T-helper 9 cell (primary cell): ENCODE measurements at places on chromosomes 11 and 22.
A peak's percentile ranks its signal among the peaks of the same experiment; 100 is the strongest.

- DNase-seq: no peak
Measured at GRCh38 chr11:71488681-71489270, 35.8 kb downstream of the NADSYN1 start.

- peak; percentile 29 for DNase-seq
Measured at GRCh38 chr22:39526736-39527171, 5.8 kb downstream of the RPS19BP1 start.

DNA sequence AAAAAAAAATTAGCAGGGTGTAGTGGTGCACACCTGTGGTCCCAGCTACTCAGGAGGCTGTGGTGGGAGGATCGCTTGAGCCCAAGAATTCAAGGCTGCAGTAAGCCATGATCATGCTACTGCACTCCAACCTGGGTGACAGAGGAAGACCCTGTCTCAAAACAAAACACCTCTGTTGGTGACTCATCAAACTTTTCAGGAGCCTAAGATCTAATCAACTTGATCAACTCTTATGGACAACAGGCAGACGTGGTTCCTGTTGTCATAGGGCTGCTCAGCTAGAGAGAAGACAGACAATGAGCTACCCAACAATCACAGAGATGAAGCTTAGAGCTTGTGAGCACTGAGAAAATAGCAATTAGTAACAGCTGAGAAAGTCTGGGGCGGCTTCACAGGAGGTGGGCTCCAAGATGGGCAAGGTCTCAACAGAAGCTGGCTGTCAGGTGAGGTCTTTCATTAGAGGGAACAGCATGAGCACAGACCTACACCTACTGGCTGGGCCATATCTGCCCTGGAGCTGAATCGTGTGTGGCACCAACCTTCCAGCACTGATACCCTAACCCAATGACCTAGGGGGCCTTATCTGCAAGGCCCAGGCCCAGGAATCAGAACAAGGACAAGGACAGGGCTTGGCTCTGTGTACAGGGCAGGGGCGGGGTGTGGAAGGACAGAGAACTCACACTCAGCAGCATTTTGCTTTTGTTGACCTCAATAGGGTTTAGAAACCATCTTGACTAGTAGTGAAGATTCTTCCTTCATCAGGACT, 7.2 kb upstream of the UCP3 start:
- no peak for DNase-seq

- no peak for DNase-seq
Measured at GRCh38 chr11:44952082-44952481, 1.4 kb upstream of the TP53I11 start.

- DNase-seq: no peak
Measured at GRCh38 chr22:23192133-23192532, 11.8 kb downstream of the BCR start.

- DNase-seq: no peak
Measured at GRCh38 chr11:117390743-117391142, 63.1 kb downstream of the CEP164 start.

- DNase-seq: no peak
Measured at GRCh38 chr11:67389477-67389876, 2.3 kb upstream of the RAD9A start.

- DNase-seq: no peak
Measured at GRCh38 chr11:74546752-74547151, 45.6 kb upstream of the POLD3 start.

GRCh38 chr22:47599753-47600152, 837.3 kb downstream of the TBC1D22A start:
- DNase-seq: no peak

GRCh38 chr11:15341587-15341986, 226.9 kb downstream of the INSC start:
- no peak for DNase-seq

GRCh38 chr11:83766932-83767331, 480.8 kb upstream of the CCDC90B start:
- DNase-seq: no peak

DNA sequence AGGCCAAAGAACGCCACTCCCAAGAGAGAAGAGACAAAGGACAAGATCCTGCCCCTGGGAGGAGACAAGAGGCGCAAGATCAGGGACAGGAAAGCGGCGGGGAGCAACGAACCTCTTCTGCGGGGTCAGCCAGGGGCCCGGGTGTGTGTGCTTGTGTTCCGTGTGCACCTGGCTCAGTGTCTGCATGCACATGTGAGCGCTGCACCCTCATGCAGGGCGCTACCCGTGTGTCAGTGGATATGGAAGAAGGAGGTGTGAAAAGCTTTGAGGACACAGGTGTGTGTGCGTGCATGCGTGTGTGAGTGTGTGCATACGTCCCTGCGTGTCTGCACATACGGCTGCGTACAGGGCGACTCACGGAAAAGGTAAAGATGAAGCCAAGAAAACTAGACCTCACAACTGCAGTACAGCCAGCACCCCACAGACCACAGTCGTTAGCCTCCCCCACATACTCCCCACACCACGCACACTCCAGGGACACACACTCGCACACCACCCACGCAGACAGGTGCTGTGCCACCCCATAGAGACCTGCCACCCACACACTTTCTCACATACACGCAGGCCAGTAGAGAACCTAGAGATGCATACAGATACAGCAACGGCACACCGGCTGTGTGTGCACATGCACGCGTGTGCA, 11.0 kb upstream of the IGSF9B start:
- DNase-seq: no peak

GRCh38 chr11:20353829-20354434, 9.6 kb upstream of the HTATIP2 start:
- DNase-seq: peak; percentile 8

DNA sequence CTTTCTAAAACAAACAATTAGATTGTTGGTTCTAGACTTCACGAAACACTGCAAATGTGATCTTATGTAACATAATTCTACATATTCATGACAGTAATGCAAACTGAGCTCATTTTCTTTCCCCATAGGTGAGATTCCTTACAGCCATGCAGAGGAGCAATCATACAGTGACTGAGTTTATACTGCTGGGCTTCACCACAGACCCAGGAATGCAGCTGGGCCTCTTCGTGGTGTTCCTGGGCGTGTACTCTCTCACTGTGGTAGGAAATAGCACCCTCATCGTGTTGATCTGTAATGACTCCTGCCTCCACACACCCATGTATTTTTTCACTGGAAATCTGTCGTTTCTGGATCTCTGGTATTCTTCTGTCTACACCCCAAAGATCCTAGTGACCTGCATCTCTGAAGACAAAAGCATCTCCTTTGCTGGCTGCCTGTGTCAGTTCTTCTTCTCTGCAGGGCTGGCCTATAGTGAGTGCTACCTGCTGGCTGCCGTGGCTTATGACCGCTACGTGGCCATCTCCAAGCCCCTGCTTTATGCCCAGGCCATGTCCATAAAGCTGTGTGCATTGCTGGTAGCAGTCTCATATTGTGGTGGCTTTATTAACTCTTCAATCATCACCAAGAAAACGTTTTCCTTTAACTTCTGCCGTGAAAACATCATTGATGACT, 1.5 kb downstream of the OR9G1 start:
- no peak for DNase-seq

- no peak for DNase-seq
Measured at GRCh38 chr11:20671856-20672546, 2.6 kb downstream of the NELL1 start.

DNA sequence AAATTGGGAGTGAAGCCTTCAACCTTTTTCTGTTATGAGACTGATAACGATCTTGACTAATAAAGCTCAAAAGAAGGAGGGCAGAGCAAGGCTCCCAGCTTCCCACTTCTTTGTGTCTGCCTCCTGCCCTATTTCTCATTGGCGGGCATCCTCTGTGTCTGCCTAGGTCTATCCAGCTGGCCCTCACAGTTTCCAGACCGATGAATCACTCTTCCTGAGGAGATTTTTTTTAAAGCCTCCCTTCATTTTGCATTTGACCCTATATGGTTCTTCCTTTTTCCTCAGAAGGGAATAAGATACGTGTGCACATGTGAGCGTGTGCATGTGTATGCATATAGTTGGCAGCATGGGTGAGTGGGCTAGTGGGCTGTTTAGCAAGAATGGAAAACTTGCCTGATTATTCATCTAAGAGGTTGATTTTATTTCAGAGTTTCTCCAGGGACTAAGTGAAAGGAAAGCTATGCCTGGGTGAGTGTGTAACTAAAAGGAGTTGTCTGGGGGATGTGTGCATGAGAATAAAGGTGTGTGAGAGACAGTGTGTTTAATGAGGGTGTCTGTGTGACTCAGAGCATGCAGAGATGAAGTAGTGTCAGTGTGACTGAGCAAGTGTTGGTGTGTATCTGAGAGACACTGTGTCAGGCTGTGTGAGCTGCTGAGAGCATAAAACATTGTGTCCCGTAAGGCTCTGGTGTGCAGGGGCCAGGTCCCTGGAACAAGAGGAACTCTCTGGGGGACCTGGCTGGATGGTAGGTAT, 12.2 kb downstream of the PHLDB1 start:
- DNase-seq: no peak

GRCh38 chr11:92286709-92287108, 62.1 kb downstream of the FAT3 start:
- DNase-seq: no peak

DNA sequence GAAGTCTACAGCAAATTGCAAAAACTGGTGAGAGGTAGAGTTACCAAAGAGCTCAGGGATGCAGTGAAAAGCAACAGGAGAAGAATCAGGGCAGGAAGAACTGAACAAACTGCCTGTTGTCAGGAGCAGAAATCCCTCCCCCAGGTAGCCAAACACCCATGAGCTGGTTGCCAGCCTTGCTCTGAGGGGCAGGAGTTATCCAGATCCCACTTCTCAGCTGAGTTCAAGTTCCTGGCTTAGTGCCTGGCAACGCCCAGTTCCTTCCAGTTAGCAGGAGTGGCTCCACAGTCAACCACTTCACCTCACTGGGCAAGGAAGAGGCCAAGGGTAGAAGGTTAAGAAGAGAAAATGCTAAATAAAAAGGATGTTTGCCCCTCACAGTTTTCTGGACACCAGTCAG, 1.9 kb upstream of the MPZL2 start:
- DNase-seq: no peak

DNA sequence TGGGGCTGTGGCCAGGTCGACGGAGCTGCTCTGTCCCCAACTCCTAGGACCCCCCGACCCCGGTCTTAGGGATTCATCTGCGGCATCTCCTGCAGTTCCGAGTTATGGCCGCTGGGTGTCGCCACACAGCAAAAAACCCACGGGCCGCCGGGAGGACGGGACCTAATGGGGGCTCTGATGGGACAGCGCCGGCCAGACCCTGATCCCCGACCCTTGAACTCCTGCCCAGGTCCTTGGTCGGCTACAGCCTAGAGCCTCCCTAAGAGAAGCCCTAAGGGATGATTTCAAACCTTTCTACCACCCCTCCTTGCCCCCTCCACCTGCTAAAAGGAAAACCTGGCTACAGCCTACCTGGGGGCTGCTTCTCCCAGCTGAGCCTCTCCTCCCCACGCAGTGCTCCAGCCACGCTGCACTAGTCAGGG, 30.8 kb upstream of the LRRC10B start:
- DNase-seq: peak; percentile 47

GRCh38 chr11:93089474-93090102, 108.2 kb downstream of the SLC36A4 start:
- no peak for DNase-seq

GRCh38 chr22:24809331-24809730, 3.3 kb downstream of the SGSM1 start:
- DNase-seq: no peak

DNA sequence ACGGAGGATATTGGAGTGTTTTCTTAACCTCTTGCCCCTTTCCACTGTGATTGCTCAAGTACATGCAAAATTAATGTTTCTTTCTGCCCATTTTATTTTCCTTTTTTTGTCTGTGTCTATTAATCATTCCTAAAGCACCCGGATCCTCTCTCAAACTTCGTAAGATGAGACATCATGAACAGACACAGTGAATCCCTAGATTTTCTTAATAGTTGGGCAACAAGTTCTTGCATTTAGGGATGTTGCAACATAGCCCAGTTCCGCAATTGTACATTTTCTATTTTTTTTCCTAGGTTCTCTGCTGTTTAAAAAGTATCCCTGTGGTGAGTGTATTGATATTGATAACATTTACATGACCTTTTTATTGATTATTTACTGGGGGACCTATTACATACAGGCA, 2.9 kb downstream of the FAM111A start:
- no peak for DNase-seq

DNA sequence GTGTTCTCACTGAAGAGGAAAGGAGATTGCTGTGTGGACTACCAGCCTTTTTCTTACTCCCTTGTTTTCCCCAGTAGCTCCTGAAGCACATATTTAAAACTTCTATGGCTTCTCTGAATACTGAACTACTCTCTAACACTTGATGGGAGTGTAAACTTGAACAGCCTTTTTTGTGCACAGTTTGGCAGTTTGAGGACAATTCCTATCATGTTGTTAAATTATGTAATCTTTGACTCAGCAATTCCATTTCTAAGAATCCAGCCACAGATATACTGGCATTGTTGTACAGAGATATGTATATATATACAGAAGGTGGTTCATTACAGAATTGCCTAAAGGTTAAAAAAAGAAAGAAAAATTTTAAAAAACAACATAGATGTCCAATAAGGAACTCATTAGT, 47.1 kb upstream of the EED start:
- DNase-seq: no peak

DNA sequence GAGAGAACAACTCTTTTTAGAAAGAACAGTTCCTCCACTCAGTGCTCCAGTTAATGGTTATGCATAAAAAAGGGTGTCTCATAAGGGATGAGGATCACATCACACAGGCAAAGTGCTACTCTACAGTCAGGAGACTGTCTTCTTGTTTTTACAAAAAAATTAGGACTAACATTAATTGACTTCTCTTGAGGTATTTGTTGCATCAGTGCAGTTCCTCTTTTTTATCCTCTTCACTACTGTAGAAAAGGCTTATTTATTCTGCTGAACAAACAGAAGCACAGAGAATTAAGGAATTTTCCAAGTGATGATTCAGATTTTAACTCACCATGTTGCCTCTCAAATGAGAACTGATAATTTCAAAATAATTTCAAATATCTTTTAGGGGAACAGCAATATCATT, 1.9 kb downstream of the MMP8 start:
- no peak for DNase-seq

GRCh38 chr11:106152824-106153223, 75.4 kb downstream of the AASDHPPT start:
- no peak for DNase-seq

DNA sequence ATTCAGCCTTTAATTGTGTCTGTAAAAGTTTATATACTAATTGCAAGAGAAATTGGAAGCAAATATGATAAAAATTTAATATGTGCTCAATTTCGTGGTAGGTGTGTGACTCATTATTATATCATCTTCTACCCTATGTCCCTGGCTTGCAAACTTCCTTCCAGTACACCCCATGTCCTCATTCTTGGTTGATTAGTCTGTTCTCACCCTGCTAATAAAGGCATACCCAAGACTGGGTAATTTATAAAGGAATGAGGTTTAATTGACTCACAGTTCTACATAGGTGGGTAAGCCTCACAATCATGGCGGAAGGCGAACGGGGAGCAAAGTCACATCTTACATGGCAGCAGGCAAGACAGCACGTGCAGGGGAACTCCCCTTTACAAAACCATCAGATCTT, 11.9 kb downstream of the MRGPRX3 start:
- no peak for DNase-seq
